Kidney (tissue), 22 donors: ENCODE measurements at places on chromosomes 12 and 14. TPM values are rescaled to one million over a fixed set of nuclear protein-coding genes. Genes with fewer than 3 reads are reported as not detected.

Gene AICDA
- not detected for total RNA-seq

Gene TAS2R46
- 1.6 TPM for total RNA-seq

Gene OR6C6
- total RNA-seq, result not detected

Gene SLC10A1
- total RNA-seq, result not detected

Gene KRT1
- total RNA-seq, result not detected

Gene SERPINA10
- not detected for total RNA-seq

Gene TRPV4
- total RNA-seq, result 6.0 TPM

Gene KRT6C
- total RNA-seq, result not detected

Gene CAPZA3
- not detected for total RNA-seq

Gene KRT78
- not detected for total RNA-seq

Gene KCNC2
- total RNA-seq, result not detected

Gene ERBB3
- total RNA-seq, result 58.1 TPM

Gene DAO
- 0.41 TPM for total RNA-seq

Gene TROAP
- total RNA-seq, result 1.0 TPM

Gene DTX3
- 34.5 TPM for total RNA-seq

Gene LBHD2
- not detected for total RNA-seq

Gene FBXO33
- total RNA-seq, result 11.2 TPM

Gene TAS2R8
- total RNA-seq, result not detected
